D721Med (cell line): ENCODE measurements at places on chromosomes 4 and X.

- DNase-seq, result no peak
Observed at GRCh38 chrX:132442691-132443090, 46.1 kb downstream of the MBNL3 start.

DNA sequence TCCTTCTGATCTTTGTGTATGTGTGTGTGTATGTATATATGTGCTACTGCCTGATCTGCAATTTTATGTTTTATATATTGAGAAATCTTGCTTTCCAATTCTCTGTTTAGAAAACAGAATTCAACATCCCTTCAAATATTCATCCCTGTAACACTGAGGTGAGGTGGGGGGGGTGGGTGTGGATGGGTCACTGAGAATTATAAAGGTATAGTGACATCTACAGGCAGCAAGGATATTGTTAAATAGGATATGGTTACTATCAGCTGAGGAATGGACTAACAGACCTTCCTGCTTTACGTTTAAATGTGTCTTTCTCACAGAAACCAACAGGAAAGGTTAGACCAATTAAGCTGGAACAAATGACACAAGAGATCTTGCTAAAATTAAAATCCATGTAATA, 19.0 kb upstream of the MAGEB2 start:
- no peak for DNase-seq

DNA sequence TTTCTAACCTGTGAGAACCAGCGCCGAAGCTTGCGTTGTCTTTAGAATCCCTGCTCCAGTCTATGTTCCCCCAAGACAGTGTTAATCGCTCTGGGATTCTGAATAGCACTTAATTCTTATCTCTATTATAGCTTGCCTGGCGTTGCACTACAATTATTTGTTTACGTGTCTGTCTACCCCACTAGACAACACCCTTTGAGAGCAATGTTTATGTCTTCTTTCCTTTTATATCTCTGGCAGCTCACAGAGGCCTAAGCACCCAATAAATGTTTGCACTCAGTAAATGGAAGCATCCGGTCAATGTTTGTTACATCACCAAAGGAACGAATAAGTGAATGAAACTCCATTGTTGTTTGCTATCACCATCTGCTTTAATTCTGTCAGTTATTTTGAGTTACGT, 4.8 kb upstream of the NHS start:
- no peak for DNase-seq

GRCh38 chrX:50668860-50669259, 145.1 kb downstream of the SHROOM4 start:
- DNase-seq, result no peak

- no peak for DNase-seq
Observed at GRCh38 chr4:88907478-88907877, 149.5 kb downstream of the FAM13A start.

- DNase-seq, result no peak
Observed at GRCh38 chr4:89563431-89563830, 255.8 kb upstream of the GPRIN3 start.

DNA sequence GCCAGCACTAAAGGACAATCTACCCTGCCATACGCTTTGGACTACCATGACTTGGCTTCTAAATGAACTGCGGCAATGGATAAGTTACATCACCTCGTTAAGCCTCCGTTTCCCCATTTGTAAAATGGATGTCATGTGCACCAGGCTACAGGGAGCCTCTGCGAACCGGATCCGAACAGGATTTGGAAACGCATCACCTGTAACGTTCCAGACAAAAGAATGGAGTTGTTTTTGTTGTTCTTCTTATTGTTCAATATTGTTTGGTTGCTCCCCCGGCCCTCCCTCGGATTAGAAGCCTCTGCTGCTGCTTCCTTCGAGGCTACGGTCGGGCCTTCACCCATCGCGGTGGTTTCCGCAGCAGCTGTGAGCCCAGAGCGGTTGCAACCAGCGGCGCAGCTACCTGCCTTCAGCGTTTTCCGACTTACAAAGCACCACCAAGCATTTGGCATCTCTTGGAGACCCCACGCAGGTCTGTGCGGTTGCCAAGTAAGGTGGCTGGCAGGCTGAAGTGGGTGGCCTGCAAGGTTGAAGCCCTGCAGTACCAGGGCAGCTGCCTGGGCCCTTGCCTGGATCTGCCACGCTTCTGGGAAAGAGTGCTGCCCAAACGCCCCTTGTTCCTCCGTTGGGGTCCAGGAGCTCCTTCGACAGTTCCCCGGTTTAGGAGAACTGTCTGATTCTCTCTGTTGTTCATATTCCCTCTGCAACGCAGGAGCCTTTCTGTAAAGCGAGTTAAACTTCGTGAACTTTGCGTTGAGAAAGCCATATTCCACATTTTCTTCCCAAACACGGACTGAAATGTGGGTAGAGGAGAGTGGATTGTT, 7.1 kb downstream of the NKX3-2 start:
- DNase-seq, result no peak

DNA sequence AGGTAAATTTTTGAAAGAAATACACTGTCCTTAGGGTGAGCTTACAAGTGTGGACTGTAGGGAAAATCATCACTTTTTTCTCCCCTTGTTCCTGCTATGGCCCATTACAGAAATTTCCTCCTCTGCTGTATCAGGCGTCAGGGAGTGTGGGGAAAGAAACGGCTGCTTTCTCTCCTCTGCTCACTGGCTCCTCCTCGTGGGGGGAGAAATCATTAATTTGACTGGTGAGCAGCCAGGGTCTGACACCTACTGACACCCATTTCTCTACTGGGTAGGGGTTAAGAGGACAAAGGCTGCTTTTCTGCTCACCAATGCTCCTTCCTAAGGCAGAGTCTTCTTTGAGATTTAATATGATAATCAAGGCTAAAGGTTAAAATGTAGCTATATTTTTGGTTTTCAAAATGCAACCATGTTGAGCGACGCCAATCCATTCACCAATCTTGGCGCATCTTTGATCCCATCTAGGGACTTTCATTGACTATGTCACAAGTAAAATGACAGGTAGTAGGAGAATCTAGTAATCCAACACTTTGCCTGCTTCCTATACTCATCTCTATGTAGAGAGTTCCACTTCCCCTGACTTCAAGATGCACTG, 25.1 kb downstream of the SETD7 start:
- DNase-seq, result peak; percentile 38

DNA sequence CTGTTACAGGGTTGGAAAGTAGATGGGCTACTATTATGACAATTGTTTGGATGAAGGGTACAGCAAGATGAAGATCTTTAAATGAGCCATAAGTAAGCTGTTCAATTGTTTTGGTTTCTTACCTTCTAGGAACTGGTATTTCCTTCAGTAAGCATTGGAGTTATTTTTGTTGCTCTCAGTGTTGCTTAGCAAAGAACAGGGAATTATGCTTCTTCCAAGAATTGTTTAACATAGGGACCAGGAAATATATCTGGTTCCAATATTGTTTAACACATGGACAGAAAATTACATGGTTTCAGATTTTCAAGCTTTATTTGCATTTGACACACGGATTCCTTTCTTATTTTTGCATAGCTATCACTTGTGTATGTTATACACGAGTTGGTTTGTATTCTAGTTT, 1999.0 kb downstream of the ARAP2 start:
- DNase-seq, result no peak

DNA sequence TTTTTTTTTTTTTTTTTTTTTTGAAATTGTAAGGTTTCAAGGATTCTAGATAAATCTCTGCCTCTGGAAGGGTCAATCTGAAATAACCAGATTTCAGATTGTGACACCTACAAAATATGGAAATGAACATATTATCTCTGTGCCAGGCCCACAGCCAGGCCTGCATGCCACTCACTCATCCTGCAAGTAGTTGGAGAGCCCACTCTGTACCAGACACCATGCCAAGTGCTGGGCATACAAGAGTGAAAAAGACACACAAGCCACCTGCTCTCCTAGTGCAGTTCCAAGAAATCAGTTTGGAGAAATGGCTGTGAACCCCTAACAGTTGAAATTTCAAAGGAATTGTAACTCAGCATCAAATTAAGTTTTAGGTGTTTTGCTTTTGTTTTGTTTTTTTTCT, 145.9 kb upstream of the NOCT start:
- DNase-seq, result no peak

- no peak for DNase-seq
Observed at GRCh38 chrX:57951666-57952319, 41.5 kb upstream of the ZXDA start.

DNA sequence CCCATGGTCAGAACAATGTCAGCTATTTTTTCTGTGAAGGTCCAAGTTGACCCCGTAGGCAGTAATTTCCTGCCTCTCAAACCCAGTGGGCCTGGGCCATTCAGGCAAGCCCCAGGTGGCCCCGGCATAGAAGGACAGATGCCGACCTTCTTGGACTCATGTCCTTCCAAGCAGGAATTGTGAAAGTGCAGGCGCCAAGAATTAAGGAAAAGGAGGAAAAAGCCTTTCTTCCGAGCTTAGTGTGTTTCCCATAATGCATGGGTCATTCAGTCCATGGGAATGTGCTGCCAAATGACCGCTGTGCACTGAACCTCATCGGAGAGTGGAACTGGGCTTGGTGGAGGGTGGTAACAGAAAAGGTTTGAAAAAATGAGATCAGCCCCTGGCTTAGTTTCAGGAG, 196.5 kb upstream of the HS3ST1 start:
- DNase-seq, result no peak

DNA sequence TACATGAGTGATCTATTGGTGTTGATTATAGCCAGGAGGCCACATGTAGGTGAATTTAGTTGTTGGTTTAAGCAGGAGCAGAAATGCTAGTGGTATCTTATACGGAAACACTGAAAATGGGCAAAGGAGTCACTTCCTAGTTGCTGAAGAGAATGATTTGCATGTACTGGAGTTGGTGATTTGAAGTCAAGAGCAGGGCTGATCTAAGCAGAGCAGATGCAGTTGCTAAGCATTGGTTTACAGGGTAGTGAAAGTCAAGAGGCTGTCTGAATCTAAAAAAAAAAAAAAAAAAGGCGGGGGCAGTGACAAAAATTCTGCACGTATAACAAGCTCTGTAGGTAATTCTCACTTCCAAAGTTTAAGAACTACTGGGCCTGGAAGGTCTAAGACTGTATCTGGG, 90.4 kb upstream of the HPRT1 start:
- no peak for DNase-seq

- DNase-seq, result no peak
Observed at GRCh38 chrX:46333550-46333949, 211.7 kb downstream of the ZNF674 start.

DNA sequence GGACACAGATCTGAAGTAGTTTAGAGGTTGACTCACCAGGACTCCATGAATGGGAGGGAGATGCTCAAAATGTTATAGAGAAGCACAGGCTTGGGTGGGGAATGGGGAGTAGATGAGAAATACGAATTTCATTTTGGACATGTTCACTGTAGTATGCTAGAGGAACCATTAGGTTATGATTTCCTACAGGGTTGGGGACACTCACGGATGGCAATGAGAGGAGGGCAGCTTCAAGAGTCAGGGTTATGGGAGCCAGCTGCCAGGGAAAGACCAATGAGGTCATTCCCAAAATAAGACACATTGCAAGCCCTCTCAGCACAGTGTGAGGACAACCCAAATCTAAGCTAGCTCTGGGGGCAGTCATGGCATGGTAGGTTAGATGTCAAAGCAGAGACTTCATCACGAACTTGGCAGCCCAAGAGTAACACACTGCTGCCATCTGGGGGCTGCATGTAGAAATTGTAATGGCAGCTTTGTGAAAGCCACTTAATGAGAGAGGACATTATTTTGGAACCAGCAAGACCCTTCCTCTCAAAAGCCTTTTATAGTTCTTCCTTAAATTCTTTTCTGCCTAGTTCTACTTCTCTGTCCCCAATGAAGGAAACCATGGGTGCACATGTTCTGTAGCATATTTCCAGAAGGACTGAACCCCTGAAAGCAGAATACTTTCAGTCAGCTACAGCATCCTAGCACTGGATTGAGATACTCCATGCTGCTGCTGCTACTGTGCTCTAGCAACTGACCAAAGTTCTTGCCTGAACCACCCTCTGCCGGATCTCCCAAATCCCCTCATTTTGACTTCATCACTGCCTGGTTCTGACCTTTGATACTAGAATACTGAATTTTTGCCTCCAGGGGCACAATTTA, 16.2 kb upstream of the ZCCHC12 start:
- no peak for DNase-seq

DNA sequence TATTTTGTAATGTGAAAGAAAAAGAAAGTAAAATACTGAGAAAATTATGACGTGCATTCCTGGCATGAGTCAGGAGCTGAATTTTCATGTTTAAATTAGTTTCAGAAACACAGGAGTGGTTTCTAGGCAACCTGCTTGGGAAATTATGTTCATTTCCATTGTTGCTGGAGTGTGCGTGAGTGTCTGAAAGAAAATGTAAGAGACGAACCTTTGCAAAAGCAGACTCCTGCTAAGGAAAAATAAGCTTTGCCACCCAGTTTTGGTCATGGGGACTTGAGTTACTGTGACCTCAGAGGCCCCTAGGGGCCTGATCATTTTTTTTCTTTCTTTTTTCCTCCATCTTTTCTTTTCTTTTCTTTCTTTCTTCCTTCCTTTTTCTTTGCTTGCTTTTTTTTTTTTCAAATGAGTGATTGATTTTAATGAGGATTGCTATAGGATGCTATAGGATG, 18.8 kb upstream of the CHRNA9 start:
- no peak for DNase-seq

DNA sequence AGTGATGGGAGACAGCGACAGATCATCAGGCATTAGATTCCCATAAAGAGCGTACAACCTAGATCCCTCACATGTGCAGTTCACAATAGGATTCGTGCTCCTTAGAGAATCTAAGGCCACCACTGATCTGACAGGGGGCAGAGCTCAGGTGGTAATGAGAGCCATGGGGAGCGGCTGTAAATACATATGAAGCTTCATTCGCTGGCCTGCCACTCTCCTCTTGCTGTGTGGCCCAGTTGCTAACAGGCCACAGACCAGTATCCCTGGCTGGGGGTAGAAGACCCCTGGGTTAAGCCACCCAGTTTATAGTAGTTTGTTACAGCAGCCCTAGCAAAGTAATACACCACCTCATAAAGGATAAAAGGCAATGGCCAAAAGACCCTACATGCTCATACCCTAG, 30.3 kb downstream of the APBB2 start:
- DNase-seq, result no peak

- DNase-seq, result no peak
Observed at GRCh38 chr4:31655328-31655727, 935.2 kb downstream of the PCDH7 start.

DNA sequence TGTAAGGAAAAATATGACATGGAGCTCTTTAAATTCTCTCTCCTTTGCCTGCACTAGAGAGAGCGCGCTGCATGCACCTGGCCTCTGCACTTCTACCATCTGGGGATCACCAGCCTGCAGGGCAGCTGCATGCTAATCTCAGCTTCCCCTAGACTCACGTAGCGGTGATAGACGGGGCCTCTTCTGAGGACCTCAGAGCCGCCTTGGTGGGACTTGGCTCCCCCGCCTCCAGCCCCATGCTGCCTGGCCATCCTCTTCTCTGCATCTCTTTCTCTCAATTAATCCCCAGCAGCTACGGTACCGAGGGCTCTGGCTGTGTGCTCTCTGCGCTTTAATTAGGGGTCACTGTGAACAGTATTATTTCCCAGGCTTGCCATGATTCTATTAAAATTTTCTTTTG, 52.8 kb upstream of the PSAPL1 start:
- peak; percentile 59 for DNase-seq

DNA sequence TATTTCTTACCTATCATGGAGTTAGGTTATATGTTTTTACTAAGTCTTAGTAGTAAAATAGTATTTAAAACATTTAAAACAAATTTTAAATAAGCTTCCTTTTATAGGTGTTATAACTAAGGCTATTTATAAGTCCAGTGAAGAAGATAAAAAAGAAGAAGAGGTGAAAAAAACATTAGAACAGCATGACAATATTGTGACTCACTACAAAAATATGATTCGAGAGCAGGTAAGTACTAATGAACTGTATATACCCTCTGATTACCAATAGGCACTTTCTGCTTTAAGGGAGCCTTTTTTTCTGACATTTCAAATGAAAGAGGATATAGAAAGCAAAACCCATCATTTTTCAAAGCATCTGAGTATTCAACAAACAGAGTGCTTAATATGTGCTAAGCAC, 76.6 kb downstream of the USO1 start:
- no peak for DNase-seq
